ENCODE measurements at places on chromosomes 2 and 18.

DNA sequence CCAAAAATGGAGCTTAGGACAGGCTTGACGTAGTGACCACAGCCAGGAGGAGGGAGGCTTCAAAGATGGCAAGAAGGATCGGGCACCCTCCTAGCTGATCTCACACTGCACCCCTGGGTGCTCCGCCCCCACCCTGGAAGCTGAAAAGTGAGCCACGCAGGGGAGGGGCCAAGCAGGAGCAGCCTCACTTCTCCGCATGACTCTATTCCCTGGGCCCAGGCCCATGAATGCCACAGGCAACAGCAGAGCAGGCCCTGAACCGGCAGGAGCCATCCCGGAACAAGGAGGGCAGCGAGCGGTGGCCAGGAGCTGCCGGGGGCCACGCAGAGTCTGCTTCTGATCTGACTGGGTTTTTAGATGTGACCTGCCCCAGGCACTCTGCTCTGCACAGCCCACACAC lies 30.0 kb downstream of the BIN1 start:
- DNase-seq = no peak

DNA sequence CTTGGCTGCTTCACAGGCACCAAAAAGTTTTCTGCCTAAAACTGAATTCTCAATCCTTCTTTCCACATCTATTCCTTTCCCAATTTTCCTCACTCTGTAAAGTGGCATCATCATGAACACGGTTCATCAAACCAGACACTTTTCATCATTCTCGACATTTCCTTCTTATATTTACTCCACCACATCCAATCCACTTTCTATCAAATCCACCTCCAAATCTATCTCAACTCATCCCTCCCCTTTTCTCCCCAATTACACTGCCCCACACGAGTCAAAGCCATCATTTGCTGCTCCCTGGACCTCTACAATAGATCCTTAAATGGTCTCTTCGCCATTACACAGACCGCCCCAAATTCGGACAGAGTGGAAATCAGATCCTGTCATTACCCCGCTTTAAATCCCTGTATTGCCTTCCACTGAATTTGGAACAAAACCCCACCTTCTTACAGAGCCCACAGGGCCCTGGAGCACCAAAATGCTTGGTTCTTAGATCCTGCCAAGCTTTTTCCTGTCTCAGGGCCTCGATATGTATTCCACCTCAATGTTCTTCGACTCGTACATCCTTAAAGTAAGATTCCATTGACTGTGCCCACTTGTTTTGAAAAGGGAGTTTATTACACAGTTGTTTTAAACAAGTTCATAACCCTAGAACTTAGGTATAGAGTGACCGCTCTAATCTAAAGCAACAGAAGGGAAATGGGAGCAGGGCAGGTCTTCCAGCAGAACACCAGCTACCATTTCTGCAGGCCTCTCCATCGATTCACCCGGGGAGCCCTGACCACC lies 856 bp downstream of the ACAA2 start:
- no peak for DNase-seq

GRCh38 chr2:118032169-118033013 lies 18.5 kb upstream of the CCDC93 start:
- peak; percentile 44 for DNase-seq

DNA sequence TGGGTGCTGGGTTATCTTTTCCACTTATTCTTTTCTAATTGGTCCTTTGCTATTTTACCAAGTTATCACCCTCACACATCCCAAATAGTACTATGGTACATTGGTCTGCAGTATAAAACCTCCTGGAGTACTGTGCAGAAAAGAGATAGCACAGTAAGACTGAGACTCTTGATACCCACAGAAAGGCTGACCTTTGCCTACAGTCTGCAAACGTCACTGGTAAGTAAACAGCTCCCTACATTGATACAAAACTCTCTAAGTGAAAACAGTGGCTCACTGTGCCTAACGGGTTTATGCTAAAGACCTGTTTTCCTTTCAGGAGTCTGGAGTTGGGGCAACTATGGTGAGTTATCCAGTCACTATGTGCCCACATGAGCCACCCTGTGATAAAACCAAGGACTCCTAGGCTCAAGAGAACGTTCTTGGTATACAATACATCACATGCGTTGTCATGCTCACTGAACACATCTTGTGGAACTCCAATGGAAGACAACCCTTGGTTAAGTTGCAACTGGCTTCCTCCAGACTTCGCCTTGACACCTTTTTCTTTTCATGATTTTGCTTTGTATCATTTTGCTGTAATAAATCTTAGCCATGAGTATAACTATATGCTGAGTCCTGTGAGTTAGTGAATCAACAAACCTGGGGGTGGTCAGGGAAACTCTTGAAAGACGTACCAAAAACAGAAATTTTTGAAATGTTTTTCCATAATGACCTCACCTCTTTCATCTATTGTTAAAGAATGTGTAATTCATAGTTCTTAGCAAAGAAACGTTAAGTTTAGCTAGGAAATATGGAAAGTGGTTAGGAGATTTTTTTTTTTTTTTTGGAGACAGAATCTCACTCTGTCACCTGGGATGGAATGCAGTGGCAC lies 104.9 kb downstream of the C2orf74 start:
- no peak for DNase-seq

DNA sequence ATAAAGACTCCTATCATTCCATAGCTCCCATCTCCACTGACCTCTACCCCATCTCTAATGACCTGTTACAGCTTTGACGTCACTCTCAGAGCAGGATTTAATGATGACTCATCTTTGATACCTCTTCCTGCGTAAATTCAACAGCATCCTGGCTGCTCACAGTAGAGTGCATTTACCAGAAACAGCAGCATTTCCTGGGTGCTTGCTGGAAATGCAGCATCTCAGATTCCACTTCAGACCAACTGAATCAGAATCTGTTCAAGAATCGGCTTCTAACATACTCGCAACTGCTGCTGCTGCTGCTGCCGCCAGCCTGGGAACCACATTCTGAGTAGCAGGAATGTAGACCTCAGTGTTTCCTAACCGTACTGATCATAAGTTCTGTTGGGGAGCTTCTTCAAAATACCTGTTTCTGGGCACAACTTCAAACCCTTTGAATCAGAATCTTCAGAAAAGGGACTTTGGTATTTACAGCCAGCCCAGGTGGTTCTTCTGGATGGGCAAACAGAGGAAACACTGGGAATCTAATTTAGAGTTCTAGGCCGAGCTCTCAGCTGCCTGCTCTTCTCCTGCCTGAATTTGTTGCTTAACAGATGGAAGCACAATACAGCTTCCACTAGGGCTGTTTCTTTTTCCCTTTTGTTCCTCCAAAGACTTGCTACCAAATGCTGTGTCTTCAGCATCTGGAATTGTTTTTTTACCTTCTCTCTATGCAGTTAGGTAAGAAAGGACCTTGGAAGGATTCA lies 241.4 kb downstream of the NCKAP5 start:
- DNase-seq = no peak

DNA sequence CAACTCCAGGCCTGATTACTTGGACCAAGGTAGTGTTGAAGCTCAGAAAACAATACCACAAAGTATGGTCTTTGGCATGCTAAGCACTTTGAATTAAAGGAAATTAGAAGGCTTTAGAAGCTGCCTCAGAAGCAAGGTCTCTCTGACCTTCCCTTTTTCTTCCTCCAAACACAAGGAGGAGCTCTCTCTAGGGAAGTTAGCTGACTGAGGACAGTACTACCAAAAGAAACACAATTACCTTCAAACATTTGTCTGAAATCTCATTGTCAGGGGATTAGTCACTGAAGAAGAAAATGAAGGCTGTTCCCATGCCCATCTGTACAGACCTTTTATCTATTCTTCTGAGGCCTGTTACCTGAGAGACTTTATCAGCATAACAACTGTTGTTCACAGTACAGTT lies 279.3 kb downstream of the CDH20 start:
- no peak for DNase-seq

DNA sequence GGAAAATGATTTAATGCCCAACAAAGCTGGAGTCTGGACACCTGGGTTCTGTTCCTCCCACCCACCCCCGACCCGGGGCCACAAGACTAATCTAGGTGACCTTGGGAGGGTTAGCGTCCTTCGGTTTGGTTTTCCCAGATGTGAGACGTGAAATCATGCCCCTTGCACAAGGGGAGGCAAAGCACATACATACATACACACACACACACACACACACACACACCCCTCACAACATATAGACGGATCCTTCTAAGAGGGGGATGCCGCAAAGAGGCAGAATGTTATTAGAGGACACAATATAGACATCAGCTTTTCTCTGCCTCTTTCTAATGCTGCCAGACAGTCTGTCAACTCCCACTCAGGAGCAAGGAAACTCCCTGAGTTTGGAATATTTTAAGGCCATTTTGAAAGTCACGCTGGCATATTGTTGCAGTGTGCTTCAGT lies 616 bp upstream of the RBMS1 start:
- no peak for DNase-seq

DNA sequence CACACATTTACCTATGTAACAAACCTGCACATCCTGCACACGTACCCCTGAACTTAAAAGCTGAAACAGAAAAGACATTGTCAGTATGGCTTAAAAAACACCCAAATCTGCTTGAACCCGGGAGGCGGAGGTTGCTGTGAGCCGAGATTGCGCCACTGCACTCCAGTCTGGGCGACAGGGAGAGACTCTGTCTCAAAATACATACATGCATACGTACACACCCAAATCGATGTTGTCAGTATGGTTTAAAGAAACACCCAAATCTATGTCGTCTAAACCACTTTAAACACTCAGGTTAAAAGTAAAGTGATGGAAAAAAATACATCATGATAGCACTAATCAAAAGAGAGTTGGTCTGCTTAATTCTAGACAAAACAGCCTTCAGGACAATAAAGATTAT lies 257.5 kb downstream of the RPRM start:
- no peak for DNase-seq

DNA sequence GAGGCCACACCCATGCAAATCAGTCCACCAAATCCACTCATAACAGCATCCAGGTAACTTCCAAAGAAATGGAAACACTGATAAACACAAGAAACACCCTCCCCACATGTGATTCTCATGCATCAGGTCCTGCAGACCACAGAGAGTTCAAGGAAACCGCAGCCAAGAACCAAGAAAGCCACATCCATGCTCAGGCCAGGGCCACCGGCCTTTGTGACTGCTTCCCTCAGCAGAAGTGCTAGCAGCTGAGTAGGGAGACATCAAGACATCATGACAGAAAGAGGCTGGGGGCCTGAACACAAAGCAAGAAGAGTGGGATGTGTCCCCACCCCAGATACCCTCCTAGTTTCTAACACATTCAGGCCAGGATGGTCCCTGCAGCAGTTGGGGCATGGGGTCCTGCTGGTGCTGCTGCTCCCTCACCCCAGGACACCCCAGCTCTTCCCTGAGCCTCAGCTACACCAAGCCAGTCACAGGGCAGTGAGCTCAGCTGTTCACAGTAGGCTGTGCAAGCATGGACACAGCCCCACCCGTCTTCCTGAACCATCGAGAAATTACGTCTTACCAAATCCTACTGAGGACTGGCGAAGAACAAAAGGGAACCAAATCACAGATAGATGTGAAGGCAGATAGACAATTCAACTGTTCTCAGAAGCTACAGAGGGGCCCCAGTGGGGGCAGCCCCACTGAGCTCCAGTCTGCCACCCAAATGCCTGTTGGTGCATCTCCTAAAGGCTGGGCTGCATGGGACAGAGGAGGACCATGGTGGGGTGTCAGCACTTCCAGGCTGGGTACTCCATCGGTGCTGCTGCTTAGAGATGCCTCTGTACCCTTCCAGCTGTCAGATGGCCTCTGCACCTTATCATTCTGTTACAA lies 60.9 kb downstream of the HDAC4 start:
- DNase-seq = no peak

- no peak for DNase-seq
These were observed 86.3 kb downstream of the MDH1 start for GRCh38 chr2:63675026-63675425.

DNA sequence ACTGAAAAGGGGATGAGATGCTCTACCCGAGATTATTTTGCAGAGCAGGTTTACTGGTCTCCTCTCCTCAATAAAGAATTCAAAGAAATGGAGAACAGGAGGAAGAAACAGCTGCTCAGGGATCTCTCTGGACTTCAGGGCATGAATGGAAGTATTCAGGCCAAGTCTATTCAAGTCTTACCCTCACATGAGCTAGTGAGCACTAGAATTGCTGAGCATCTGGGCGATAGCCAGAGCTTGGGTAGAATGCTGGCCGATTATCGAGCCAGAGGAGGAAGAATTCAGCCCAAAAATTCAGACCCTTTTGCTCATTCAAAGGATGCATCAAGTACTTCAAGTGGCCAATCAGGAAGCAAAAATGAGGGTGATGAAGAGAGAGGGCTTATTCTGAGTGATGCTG lies 60.0 kb downstream of the PIKFYVE start:
- DNase-seq = no peak

GRCh38 chr18:36650266-36650665 lies 178.5 kb downstream of the TPGS2 start:
- no peak for DNase-seq

GRCh38 chr2:165631089-165631488 lies 161.6 kb downstream of the CSRNP3 start:
- no peak for DNase-seq

- DNase-seq = no peak
These were observed 58.1 kb downstream of the CYP26B1 start for GRCh38 chr2:72089537-72089936.

GRCh38 chr2:36952748-36953197 lies 13.6 kb downstream of the STRN start:
- peak; percentile 18 for DNase-seq

GRCh38 chr2:231057590-231057989 lies 923 bp downstream of the PSMD1 start:
- DNase-seq = no peak

DNA sequence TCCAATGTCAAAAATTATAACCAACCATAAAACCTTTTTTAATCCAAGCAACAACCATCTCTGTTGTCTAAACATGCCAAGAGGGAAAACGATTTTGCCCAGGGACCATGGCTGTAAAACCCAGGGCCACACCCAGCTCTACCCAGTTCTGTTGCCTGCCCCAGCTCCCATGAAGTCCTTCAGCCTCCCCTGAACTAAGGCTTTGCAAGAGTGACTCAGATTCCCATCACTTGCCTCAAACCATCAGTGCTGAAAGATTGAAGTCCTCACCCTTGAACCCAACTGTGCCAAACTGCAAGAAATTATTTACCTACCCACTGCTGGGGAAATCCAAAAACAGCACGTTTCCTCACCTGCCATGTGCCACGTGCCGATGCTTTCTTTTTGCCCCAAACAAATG lies 102.5 kb downstream of the TFCP2L1 start:
- no peak for DNase-seq

DNA sequence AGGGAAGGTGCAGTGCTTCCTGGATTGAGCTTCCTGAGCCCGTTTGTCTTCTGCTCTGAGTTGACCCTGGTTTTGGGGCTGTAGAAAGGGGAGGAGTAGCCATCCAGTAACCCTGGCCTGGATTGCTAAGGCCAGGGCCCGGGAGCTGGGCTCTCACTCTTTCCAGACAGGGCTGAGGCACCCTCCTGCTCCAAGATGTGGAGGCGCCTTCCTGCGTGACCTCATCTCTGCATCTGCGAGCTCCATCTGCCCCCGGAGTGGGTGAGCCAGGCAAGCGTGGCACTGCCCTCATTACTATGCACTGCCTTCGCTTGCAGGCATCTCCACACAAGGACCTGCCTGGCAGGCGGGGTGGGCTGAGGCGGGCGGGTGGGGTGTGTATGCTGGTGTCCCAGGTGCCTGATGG lies 58.0 kb downstream of the RAB31 start:
- DNase-seq = no peak
